A549 treated with ZK216348 at 1 μM for 4 hours (cell line): ENCODE measurements at places on chromosomes 4 and X. TPM values are rescaled to one million over a fixed set of nuclear protein-coding genes. Genes with fewer than 3 reads are reported as not detected.

ASB5 gene
- 0.21 TPM in 1 of 5 replicates, not detected in the others for total RNA-seq

NDNF gene
- not detected in 5 replicates for total RNA-seq

MMRN1 gene
- not detected in 5 replicates for total RNA-seq

RGN gene
- not detected in 5 replicates for total RNA-seq

IQCM gene
- total RNA-seq, result not detected in 5 replicates

VEGFC gene
- total RNA-seq, result 11.2 to 13.1 TPM (median 12.5 TPM) in 5 replicates

NDST3 gene
- total RNA-seq, result not detected in 5 replicates
